Caco-2 (cell line): ENCODE measurements at places on chromosomes 3 and 15. TPM values are rescaled to one million over a fixed set of nuclear protein-coding genes. Genes with fewer than 3 reads are reported as not detected.

DNA sequence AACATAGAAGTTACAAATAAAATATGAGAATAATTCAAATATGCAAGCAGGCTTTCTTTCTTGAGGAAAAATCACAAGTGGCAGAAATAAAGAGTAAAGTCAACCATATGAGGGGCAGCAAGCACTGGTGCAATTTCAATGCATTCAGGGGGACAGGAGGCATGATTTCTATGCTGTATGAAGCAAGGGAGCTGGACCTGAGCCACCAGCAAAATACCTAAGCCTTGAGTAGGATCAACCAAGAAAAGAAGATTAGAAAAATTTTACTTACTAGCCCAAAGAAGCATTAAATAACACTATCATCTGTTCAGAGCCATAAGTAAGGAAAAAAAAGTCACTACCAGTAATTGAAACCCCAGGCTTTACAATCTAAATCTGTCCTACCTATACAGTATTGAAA is 6.3 kb downstream of the ADGRG7 start:
- H3K4me1 ChIP-seq: no peaks in the 10 kb centered on the region
- H3K27ac ChIP-seq: no peak overlapping the region
- no peaks in the 10 kb centered on the region for H3K27me3 ChIP-seq
- DNase-seq: no peak
- no peak overlapping the region for H3K4me3 ChIP-seq

DNA sequence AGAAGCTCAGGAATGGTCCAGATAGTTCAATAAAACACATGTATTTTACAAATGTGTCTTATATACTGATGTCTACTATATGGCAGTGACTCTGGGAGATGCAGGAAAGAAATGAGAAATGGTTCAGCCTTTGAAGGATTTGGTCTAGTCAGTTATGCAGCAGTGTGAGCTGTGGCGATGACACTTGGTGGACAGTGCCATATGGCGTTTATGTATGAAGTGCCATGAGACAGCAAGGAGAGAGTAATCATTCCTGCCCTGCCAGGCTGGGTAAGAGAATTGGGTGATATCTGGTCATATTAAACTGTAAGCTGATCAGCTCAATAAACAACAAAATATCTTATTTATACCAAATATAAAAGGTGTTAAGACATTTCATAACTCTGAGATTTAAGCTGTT is 47.6 kb upstream of the ANP32A start:
- no peaks in the 10 kb centered on the region for H3K4me1 ChIP-seq
- H3K27me3 ChIP-seq: no peaks in the 10 kb centered on the region
- H3K36me3 ChIP-seq: no peaks in the 10 kb centered on the region
- H3K27ac ChIP-seq: no peak overlapping the region

GRCh38 chr3:106157411-106157810 is 288.6 kb upstream of the CBLB start:
- no peak overlapping the region for H3K4me3 ChIP-seq
- peaks cover 9% of the 10 kb centered on the region for H3K4me1 ChIP-seq
- no peak overlapping the region for H3K27ac ChIP-seq
- no peaks in the 10 kb centered on the region for H3K27me3 ChIP-seq
- peak; percentile 61 for DNase-seq

- no peaks in the 10 kb centered on the region for H3K36me3 ChIP-seq
- DNase-seq: no peak
- no peaks in the 10 kb centered on the region for H3K4me1 ChIP-seq
- no peak overlapping the region for H3K4me3 ChIP-seq
- no peaks in the 10 kb centered on the region for H3K27me3 ChIP-seq
- no peak overlapping the region for H3K27ac ChIP-seq
Measured at GRCh38 chr3:113590983-113591382, 58.6 kb downstream of the SIDT1 start.

ANKDD1A gene
- total RNA-seq: 1.3 and 1.6 TPM in 2 replicates

ALS2CL gene
- total RNA-seq: 11.2 and 15.2 TPM in 2 replicates
